ENCODE measurements at places on chromosomes 13 and 19. TPM values are rescaled to one million over a fixed set of nuclear protein-coding genes. Genes with fewer than 3 reads are reported as not detected.

Gene PLK5
- not detected for total RNA-seq

DNA sequence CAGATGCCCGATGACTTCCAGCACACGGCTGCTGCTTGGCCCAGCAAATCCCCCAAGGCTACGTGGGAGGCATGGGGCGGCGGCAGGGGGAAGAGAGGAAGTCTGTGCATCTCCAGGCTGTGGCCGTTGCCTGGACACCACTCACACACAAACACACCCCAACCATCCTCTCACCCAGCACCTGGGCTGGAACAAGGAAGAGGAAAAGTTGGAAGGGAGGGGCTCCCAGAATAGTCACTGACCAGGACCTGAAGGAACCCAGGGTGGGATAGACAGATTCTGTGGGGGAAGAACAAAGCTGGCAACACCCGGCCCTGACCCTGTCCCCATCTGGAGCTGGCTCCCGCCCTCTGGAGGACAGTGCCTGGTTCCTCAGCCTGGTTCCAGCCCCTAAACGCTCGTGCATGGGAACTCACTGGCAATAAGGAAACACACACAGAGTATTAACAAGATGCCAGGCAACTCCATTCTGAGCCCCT, 11.2 kb downstream of the PPP6R1 start:
- peak; percentile 93 for DNase-seq

DNA sequence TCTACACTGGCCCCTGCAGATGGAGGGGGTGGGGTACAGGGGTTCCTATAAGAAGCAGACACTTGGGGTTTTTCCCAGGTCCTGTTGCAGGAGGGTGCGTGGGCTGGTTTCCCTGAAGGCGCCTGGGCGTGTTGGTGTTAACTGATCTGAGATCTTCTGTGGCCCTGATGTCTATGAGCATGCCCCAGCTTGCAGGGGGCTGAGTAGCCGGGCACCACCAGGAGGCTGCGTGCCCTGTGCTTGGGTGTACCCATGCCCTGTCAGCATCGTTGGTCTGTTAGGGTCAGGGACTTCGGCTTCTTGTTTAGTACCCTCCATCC, 45.3 kb downstream of the CAPN12 start:
- DNase-seq: no peak

Gene NCR1
- not detected for total RNA-seq

DNA sequence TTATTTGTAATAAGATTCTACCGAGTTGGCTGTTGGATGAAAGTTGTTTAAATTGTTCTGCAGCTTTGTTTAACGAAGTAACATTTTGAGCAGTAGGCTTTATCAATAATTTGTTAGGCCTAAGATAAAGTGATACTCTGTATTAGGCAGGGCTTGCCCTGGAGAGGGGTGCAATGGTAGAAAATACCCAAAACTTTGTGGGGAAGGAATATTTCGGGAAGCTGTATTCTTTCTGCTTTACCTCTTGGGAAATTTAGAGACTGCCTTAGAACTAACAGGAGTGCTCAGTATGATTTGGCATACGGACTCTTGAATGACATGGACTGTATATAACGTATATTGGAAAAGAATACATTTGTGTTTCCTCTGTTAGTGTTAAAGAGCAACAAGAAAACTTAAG, 2.5 kb downstream of the PDS5B start:
- DNase-seq: no peak

Gene DOCK9
- 69.5 TPM for total RNA-seq

GRCh38 chr13:40681341-40682146, 15.1 kb upstream of the FOXO1 start:
- DNase-seq: no peak

DNA sequence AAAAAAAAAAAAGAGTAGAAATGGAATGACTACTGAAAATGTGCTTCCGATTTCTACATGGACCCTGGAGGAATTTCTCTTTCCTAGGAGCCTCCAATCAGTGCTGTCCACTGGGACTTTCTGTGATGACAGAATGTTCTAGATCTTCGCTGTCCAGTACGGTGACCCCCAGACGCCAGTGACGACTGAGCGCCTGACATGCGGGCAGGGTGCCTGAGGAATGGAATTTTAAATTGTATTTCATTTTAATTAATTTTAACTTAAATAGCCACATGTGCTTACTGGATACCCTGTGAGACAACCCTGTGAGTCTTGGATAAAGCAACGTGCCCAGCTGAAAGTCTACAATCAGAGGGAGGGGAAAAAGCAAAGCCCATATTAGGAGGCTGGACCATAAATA, 4.1 kb upstream of the TLE6 start:
- no peak for DNase-seq

DNA sequence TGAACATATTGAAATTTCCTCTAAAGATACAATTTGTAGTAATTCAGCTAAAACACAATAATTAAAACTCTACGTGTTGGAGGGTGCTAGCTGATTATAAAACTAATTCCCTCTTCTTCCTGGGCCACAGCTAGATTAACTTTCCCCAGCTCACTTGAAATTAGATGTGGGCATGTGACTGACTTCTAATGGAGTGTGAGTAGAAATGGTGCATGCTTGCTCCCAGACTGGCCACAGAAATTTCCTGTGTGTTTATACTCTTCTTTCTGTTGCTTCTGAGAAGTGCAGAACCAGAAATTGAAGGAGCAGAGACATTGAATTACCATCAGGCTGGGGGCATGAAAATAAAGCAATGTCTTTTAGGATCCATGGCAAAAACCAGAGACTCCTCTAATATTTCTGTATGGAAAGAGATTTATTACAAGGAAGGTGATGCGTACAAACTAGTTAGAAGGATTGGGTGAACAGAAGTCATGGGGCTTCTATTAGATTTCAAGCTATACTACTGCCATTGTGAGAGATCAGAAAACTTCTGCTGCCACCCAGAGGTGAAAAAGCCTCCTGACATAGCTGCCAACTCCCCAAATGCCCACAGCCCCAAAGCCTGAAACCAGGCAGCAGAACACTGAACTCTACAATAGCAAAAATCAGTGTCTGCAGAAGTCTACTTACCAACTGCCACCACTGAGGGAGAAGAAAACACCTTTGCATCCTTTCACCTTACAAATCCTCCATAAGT, 379.2 kb upstream of the MIR17HG start:
- no peak for DNase-seq

GRCh38 chr19:14507704-14508542, 10.3 kb downstream of the DNAJB1 start:
- peak; percentile 100 for DNase-seq

- DNase-seq: no peak
These were observed 8.3 kb downstream of the OBI1 start for GRCh38 chr13:78650717-78651083.

- no peak for DNase-seq
These were observed 169.9 kb downstream of the USP12 start for GRCh38 chr13:27001705-27002104.

- DNase-seq: no peak
These were observed 22.0 kb downstream of the LHFPL6 start for GRCh38 chr13:39580881-39581575.

DNA sequence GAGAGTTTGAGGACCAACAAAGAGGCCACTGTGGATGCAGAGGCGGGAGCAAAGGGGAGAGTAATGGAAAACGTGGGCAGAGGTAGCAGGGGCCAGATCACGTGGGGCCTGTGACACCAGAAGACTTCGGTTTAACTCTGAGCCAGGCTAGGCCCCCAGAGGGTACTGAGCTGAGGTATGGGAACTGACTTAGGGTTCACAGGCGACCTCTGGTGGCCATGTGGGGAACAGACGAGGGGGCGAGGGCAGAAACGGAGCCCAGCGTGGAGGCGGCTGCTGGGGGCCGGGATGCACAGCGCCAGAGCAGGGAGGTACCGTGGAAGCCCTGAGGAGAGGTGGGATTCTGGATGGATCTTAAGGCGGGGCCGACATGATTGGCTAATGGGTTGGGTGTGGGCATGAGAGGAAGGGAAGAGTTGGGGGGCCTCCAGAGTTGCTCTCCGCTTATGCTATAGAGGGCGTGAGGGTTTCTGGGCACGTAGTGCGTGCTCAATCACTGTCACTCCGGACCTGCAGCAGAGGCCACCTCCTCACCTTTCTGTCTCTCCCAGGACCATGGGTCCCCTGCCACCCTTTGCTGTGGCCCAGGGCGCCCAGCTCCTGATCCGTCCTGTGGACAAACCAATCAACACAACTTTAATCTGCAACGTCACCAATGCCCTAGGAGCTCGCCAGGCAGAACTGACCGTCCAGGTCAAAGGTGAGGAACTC, 13.7 kb downstream of the PVR start:
- DNase-seq: peak; percentile 45

DNA sequence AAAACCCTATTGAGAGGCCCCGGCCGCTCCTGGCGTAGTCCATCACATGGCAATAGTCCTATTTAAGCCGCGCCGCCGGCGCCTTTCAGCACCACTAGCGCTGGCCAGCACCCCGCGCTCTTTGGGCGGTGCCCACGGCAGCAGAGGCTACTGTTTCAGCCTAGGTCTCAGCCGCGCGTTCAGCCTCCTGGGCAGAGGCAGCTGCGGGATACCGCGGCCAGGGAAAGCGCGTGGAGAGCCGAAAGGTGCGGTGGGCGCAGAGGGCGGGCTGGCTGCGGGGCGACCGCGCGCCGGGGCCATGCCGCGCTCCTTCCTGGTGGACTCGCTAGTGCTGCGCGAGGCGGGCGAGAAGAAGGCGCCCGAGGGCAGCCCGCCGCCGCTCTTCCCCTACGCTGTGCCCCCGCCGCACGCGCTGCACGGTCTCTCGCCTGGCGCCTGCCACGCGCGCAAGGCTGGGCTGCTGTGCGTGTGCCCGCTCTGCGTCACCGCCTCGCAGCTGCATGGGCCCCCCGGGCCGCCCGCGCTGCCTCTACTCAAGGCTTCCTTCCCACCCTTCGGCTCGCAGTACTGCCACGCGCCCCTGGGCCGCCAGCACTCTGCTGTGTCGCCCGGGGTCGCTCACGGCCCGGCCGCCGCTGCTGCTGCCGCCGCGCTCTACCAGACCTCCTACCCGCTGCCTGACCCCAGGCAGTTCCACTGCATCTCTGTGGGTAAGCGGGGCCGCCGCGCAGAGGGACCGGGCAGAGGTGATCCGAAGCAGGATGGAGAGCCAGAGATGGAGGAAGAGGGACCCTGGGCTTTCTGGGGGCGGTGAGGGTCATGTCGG, at the start of gene GSX1:
GSX1 (plus strand) TSS at position 91 of the 826 bp plus-strand sequence; CDS start at position 299, 208 bp downstream.
- no peak for DNase-seq

Gene EXOC3L2
- not detected for total RNA-seq

DNA sequence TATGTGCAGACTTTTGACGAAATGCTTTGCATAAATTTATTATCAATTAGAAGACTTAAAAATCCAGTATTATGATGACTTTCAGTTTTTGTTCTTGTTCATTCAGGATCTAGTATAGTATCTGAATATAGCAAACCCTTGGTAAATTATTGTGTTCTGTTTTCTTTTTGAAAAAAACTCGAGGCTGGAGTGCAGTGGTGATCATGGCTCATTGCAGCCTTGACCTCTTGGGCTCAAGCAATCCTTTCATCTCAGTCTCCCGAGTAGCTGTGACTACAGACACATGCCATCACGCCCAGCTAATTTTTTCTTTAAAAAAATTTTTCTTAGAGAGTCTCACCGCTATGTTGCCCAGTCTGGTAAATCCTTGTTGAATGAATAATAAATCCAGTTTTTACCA, 4.6 kb downstream of the FARP1 start:
- DNase-seq: no peak

Gene APOE
- 16.5 TPM for total RNA-seq

GRCh38 chr19:38658462-38659306, 11.2 kb downstream of the ACTN4 start:
- peak; percentile 70 for DNase-seq

GRCh38 chr13:98752467-98753290, at the start of gene SLC15A1:
TSS of gene SLC15A1 (minus strand) at chr13:98752672. CDS start at chr13:98752598, 74 bp downstream.
- DNase-seq: no peak
